ENCODE measurements at places on chromosomes 1 and 21. TPM values are rescaled to one million over a fixed set of nuclear protein-coding genes. Genes with fewer than 3 reads are reported as not detected.

Gene MAN1C1
- 49.6 TPM for total RNA-seq

DNA sequence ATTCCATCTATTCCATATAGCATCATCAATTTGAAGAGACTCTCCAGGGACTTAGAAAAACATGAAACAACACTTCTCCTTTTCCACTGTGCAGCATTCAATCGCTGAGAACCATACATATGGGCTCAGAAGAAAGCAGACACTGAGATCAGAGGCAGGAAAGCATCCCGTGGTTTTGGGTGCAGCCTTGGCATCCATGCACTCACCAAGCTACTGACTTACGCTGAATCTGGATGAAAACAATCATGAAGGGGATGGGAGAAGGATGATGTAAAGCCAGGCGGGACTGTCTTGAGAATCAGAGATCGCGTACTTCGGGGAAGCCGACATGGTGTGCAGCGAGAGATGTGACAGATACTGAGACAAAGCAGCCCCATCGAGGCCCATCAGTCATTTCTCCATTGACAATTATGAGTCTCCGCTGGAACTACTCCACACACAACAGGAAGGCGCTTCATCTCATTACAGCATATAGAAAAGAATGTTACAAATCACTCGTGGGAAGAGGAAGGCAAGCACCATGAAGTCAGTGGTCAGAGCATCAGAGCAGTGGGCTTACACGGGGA, 2.3 kb upstream of the TIAM1 start:
- H3K4me1 ChIP-seq = peaks cover 6% of the 10 kb centered on the region
- peaks cover 10% of the 10 kb centered on the region for H3K27me3 ChIP-seq
- H3K27ac ChIP-seq = no peak overlapping the region
- DNase-seq = no peak

- H3K4me3 ChIP-seq = no peak overlapping the region
- DNase-seq = no peak
- no peak overlapping the region for H3K27ac ChIP-seq
- H3K27me3 ChIP-seq = peaks cover 22% of the 10 kb centered on the region
- H3K36me3 ChIP-seq = no peaks in the 10 kb centered on the region
These were observed 46.8 kb upstream of the TSPAN2 start for GRCh38 chr1:115136106-115136505.

DNA sequence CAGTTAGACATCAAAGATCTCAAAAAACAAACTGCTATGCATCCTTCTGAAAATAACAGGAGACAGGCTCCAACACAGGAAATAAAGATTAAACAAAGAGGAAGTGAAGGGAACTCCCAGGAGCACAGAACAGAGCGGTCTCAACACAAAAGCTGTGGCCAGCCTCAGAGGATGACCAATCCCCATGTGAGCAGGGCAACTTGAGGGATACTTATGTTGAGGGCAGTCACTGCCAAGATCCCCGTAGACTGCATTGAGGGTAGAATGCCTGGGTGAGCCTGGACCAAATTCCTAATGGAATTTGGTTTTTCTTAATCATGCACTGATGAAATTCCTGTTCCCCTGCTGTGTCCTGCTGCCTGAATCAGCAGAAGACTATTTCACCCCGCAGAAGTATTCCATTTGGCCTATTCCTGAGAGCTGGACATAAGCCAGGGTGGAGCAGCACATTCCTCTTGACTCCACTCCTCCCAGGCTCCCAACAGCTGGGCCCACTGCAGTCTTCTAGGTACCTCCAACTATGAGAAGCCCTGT, 49.0 kb downstream of the JAK1 start:
- H3K4me1 ChIP-seq = peaks cover 56% of the 10 kb centered on the region
- no peaks in the 10 kb centered on the region for H3K27me3 ChIP-seq
- no peak for DNase-seq
- H3K36me3 ChIP-seq = no peaks in the 10 kb centered on the region
- H3K27ac ChIP-seq = peak overlapping the region; percentile 9
- H3K4me3 ChIP-seq = no peak overlapping the region

Data from spleen (tissue), 13 donors.